Caki2 (cell line): ENCODE measurements at places on chromosomes 4 and X. TPM values are rescaled to one million over a fixed set of nuclear protein-coding genes. Genes with fewer than 3 reads are reported as not detected.

Gene MAGED4
- 2.3 and 5.7 TPM in 2 replicates for total RNA-seq

Gene CSAG1
- total RNA-seq = not detected in 2 replicates

Gene SPANXN3
- total RNA-seq = not detected in 2 replicates

Gene DGKK
- total RNA-seq = not detected in 2 replicates

Gene ARHGAP6
- 0.81 and 1.8 TPM in 2 replicates for total RNA-seq

Gene ZFYVE28
- total RNA-seq = 0.43 and 0.91 TPM in 2 replicates

Gene ADRA2C
- 17.6 and 27.3 TPM in 2 replicates for total RNA-seq

Gene CXorf58
- total RNA-seq = not detected in 2 replicates

Gene SYTL4
- 0.23 and 1.2 TPM in 2 replicates for total RNA-seq

Gene CCKAR
- not detected in 2 replicates for total RNA-seq

Gene TMSB15B
- 18.6 and 20.1 TPM in 2 replicates for total RNA-seq

Gene GRIA3
- total RNA-seq = not detected in 2 replicates

Gene TBX22
- not detected in 2 replicates for total RNA-seq

Gene MAGIX
- total RNA-seq = 1.7 and 7.6 TPM in 2 replicates

Gene CT55
- total RNA-seq = not detected in 2 replicates

Gene PABPC1L2B
- not detected in 2 replicates for total RNA-seq

DNA sequence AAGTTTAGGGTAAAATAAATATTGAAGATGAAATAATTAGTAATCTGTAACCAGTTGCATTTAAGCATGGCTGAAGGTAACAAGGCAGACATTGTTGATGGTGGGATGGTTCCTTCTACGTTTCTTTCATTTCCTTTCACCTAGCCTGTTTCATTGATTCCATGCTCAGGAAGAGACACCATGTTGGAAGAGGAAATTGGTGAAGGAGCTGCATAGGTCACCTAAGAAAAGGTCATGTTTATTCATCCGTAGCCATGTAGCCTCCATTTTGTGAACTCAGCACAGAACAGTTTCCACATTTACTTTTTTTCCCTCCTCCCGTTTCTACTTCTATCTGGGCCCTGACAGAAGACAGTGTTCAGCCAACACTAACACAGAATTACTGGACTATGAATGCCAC lies 3.8 kb downstream of the ADH1B start:
- DNase-seq = no peak

GRCh38 chr4:99180382-99181070 lies 36.4 kb upstream of the ADH4 start:
- DNase-seq = peak; percentile 4

GRCh38 chrX:99469439-99469838 lies 940.6 kb downstream of the PCDH19 start:
- DNase-seq = no peak

GRCh38 chr4:115370490-115370889 lies 257.1 kb upstream of the NDST4 start:
- no peak for DNase-seq

DNA sequence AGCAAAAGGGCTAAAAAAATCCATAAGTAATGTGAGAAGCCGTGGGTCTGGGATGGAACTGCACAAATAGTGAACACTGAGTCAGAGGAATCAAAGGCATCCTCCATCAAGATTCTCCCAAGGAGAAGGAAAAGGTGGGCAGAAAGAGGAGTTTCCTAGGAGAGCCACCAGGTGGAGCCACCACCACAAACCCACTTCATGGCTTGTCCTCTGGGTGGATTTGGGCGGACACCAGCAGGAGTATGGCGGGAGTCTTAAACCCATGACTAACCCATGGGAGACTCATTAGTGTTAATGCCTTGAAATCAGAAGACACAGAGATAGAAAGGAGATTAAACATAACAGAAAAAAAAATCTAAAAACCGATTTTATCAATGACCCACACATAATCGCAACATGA lies 147.7 kb downstream of the SH3KBP1 start:
- peak; percentile 65 for DNase-seq

- DNase-seq = no peak
These were observed 6.2 kb downstream of the NEIL3 start for GRCh38 chr4:177315767-177316464.

GRCh38 chrX:21972046-21972445 lies 31.5 kb downstream of the SMS start:
- DNase-seq = peak; percentile 74

- peak; percentile 33 for DNase-seq
These were observed 174.9 kb upstream of the FRG1 start for GRCh38 chr4:189765736-189766135.

GRCh38 chrX:106726485-106727437 lies at the start of gene RNF128:
TSS of gene RNF128 (plus strand) at chrX:106726701. CDS start at chrX:106726914, 213 bp downstream.
- peak; percentile 60 for DNase-seq

DNA sequence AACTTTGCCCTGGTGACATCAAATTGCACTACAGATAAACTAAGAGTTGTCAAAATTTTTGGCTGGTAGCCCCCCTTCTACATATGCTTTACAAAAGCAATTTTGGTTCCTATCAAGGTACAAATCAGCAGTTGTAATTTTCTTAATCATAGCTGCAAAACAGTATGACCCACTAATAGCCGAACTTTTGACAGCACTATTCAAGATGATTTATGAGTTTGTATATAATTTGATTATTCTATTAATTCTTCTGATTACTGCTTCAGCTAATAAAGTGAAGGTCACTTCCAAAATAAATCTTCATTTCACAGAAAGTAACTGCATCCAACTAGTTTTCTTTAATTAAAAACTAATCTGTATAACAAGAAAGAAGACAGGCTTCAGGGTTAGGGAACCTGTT lies 119.6 kb downstream of the CHM start:
- DNase-seq = no peak

DNA sequence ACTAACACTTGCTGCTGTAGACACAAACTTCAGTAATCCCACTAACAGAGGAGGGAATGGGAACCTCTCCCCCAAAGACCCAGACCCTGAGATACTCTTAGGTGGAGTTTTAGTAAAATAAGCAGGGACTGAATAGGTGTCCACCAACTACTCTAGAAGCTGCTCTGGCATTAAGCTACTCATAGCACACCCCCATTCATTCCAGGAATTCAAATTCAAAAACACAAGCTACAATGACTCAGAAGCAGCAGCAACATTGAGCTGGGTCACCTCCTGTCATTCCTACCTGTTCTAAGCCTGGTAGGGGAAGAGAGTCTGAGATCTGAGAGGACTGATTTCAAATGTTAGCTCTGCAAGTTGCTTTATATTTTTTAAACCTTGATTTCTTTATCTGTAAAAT lies 135.4 kb upstream of the FRMPD4 start:
- DNase-seq = peak; percentile 12

DNA sequence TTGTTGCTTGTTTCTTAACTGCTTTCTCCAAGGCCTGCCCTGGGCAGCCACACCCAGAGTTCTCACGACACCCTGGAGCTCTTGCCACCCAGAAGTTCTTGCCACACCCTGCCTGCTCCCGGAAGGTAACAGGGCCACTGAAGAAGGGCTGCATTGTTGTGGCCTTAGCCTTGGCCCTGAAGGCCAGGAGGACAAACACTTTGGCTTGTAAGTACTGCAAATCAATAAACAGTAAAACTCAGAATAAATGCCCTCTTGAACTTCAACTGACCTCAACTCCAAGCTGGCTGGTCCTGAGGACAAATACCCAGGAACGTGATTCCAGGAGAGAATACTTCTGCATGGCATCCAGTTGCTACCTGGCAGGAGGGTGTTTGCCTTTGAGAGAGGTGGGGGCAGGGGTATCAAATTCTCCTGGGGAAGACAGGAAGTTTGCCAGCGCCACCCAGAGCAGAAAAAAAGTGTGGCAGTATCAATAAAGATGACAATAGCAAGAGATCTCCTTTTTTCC lies 54.1 kb downstream of the TLR10 start:
- DNase-seq = no peak

DNA sequence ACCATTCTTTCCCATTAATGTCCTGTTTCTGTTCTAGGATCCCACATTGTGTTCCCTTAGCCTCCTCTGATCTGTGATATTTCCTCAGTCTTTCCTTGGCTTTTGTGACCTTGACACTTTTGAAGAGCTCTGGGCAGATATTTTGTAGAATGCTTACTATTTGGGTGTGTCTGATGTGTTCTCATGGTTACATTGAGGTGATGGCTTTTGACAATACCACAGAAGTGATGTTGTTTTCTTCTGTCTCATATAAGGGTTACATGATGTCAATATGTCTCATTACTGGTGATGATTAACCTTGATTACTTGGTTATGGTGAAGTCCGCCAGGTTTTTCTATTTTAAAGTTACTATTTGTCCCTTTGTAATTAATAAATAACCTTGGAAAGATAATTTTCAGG lies 183.7 kb downstream of the SOWAHB start:
- DNase-seq = no peak

DNA sequence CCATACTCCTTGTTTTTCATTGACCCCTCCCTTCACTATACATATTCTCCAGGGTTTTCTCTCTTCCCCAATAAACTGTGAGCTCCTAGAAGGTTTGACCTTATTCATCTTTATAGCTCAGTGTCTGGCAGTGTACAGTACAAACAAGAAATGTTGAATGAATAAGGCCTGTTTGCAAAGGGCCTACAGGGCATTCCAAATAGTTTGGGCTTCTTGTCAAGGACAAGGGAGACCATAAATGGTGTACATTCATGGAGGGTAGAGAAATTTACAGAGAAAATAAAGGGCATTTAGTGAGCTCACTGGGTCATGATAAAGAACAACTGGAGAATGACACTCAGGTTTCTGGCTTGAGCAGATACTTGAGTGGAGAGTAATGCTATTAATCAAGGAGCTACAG lies 47.5 kb upstream of the EIF1AX start:
- DNase-seq = no peak

DNA sequence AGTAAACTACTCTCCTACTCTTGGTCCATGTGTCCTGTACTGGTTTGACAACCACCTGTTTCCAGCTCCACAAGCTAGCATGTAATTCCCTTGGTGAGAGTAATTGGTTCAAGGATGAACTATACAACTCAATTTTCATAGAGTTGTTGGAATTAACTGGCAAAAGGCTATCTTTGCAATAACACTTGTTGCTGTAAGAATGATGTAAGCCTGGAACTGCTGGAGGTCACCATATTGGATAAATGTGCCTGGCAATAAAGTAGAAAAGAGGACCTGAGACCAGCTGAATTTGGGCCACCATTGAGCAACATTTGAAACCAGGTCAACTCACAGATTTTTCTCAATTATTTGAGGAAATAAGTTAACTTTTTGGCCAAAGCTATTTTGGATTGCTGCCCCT lies 175.5 kb downstream of the CAMK2D start:
- no peak for DNase-seq

DNA sequence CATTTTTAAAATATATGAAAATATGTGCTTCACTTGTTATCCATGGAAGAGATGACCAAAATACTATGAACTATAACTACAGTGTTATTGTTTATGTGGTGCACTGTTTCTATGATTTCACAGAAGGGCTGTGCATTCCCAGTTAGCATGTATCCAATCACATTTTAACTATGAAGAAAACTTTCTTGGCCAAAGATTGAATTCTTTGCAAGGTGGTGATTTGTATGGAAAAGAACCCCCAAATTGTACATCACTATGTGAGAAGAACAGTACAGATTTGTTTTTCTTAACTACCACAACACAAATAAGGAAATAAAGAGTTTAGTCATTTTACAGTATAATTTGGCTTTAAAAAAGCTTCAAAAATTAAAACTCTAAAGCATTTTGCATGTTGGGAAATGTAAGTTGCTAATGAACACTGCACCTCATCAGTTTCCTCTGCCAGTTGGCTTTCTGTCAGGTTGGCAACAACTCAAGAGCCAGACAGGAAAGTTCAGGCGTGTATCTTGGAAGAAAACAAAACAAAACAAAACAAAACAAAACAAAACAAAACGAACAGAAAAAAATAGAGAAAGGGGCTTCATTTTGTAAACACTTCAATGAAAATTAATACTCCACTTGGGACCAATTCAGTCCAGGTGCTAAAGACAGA lies 237.0 kb downstream of the SCFD2 start:
- no peak for DNase-seq

GRCh38 chr4:48967631-48968030 lies 18.4 kb upstream of the CWH43 start:
- no peak for DNase-seq

DNA sequence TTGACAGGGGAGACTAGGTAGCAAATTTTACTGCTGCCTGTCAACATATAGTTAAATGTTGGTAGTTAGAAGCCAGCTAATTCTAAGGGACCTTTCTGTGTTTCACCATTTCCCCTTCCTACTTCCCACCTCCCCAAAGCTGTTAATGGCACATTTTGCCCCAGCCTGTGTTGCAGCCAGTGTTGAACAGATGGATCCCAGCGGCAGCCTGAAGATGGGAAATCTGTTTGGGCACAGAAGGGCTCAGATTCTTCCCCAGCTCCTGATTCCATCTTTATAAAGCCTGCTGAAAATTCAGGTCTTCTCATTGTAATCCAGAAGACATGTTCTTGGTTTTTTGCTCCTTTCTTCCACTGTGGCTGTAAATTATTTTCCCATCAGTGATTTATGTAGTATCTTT lies 89.0 kb downstream of the SPRY1 start:
- no peak for DNase-seq

- no peak for DNase-seq
These were observed 26.7 kb downstream of the MANBA start for GRCh38 chr4:102734116-102734515.

DNA sequence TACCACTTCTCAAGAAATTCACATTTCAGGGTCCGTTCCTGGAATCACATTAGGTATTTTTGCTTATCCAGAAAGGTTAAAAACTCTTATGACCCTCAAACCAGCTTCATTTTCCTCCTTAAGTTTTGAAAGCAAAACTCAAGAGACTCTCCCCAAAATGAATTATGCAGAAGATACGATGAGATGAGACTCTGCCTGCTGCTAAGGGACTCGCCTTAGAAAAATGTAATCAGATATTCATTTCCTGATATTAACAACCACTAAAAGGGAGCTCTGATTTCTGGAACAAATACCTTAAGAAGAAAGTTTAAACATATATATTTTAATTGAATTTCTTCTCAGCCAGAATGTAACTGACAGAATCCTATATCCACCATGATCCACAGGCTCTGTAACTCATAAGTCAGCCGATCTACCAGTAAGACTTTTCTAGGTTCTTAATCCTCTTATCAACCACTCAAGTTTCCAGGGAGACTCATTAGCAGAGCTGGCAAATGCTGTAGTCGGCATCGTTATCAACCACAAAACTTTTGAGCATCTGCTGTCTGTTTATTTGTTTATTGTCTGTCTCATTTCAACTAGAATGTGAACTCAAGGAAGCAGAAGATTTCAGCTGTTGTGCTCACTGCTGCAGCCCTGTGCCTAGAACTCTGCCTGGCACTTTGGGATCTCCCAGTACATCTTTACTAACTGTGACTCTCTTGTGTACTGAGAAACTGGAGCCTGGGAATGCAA lies 112.5 kb downstream of the LDB2 start:
- no peak for DNase-seq

- no peak for DNase-seq
These were observed 233.0 kb upstream of the CLNK start for GRCh38 chr4:10917566-10917965.

DNA sequence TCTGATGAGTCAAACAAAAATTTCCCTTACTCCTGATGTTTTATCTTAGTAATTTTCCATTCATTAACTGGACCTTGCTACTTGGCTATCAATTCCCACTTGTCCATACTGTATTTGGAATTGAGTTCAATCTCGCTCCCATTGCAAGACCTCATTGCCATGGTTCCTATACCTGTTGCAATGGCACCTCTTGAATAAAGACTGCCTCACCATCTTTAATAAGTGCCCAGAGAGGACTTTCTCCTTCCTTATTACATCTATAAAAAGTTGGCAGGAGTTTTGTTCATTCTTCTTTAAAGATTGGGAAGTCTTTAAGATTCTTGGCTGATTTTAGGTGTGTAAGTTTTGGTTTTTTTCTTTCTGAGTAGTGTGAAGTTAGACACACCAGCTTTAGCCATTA lies 397.4 kb downstream of the SPOCK3 start:
- no peak for DNase-seq

GRCh38 chrX:153476666-153477363 lies 6.4 kb upstream of the HAUS7 start:
- DNase-seq = no peak
